Muscle of arm (tissue), 14 donors: ENCODE measurements at places on chromosomes 4 and X. TPM values are rescaled to one million over a fixed set of nuclear protein-coding genes. Genes with fewer than 3 reads are reported as not detected.
A peak's percentile ranks its signal among the peaks of the same experiment; 100 is the strongest.

AMMECR1 gene
- polyA plus RNA-seq: 9.0 TPM

DNA sequence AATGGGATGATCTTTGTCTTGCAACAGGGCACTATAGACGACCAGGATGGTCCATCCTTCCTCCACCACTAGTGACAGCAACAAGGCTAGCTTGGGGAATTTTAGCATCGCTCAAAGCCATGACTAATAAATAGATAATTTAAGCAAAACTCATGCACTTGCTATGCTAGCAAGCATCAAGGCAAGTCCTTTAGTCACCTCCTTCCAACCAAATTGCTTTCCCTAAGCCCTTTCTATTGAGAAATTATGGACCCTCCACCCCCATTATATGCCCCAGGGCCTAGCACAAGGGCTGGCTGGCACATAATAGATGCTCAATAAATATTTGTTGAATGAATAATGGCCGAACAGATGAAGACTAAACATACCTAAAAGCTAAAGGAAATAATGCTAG lies 28.6 kb downstream of the SLC16A2 start:
- no peak for DNase-seq

GRCh38 chr4:8105306-8106100 lies 53.1 kb downstream of the ABLIM2 start:
- DNase-seq: no peak

CITED1 gene
- 16.0 TPM for polyA plus RNA-seq

MID1IP1 gene
- 9.4 TPM for polyA plus RNA-seq

- DNase-seq: no peak
Measured at GRCh38 chrX:23493941-23494374, 159.3 kb downstream of the PTCHD1 start.

DNA sequence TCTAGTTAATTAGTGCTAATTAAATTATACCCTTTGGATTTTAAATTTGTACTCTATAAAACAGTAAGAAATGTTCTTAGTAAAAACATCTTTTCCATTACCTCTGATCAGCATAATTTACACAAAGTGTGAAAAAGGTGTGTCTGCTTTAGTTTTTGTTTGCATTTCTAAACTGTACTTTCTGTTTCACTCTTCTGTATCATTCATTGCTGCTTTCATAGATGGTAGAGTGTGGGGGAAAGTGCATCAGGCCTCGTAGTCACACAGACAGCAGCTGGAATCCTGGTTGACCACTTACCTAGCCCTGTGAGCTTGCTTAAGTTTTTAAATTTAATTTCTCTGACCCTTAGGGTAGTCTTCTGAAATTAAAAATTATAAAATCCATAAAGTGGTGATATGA lies 275.4 kb upstream of the PITX2 start:
- DNase-seq: no peak

MAPK10 gene
- 4.6 TPM for polyA plus RNA-seq

DNA sequence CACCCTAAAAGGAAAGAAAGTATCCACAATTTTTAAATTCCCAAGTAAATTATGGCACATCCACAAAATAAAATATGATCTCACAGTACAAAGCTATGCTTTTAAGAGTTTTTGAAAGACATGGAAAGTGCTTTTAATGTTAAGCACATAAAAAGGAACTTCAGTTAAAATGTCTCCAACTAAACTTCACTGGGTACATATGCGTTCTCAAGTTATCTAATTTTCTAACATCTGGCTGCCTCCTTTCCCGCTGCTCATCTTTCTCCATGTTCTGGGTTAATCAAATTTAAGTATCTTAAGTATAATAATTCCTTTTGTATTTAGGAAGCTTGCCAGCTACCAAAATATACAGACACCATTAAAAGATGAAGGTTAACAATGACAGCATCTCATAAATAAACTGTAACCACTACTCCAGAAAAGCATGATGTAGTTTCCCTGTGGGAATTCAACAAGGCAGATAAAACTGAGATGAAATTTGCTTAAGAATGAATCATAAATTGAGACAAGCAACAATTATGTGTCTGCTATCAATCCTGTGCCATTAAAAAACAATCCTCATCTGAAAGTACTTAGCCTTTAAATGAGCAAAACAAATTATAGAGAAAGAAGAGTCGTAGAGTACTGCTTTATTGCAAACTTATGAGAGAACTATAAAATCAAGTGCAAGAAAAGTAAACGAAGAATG lies 25.1 kb downstream of the PRSS12 start:
- DNase-seq: peak; percentile 51

- DNase-seq: no peak
Measured at GRCh38 chrX:119895843-119896326, at the start of gene AKAP14. Gene AKAP14, plus strand, starts transcription at chrX:119895893. Its CDS starts 7,331 bp downstream, at chrX:119903224.

HTN1 gene
- polyA plus RNA-seq: not detected

GLOD5 gene
- polyA plus RNA-seq: not detected

ARMCX2 gene
- polyA plus RNA-seq: 149 TPM

GRCh38 chr4:7831330-7831729 lies 108.3 kb downstream of the AFAP1 start:
- no peak for DNase-seq

CLNK gene
- polyA plus RNA-seq: not detected

DNA sequence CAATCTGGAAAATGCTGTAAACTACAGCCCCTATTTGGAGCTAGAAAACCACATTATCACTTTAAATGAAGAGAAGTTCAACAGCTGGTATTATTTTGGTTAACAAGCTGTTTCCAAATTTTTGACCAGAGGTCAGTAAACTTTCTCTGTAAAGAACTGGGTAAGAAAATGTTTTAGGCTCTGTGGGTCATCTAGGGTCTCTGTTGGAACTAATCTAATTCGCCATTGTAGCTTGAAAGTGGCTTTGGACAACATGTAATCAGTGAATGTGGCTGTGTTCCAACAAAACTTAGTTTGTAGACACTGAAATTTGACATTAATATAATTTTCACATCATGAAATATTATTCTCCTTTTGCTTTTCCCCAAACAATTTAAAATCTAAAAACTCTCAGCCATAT lies 25.8 kb upstream of the RNF150 start:
- DNase-seq: no peak

DNA sequence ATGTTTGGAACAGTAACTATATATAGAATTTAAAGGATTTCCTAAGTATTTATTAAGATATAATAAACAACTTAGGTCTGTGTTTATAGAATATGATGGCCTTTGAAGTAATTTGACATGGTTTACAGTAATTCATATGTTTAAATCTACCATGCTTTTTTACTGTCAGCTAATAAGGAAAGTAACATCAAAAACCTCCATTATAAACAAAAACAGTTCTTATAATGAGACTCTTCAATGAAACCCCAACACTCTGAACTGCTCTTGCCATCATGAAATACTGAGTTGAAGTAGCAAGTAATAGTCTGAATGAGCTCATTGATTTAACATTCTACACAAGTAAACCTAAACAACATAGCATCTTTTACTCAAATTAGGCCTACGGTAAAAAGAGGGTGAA lies 1236.5 kb downstream of the FSTL5 start:
- no peak for DNase-seq

GRCh38 chr4:100875296-100876068 lies 357.7 kb upstream of the EMCN start:
- no peak for DNase-seq

SPANXN3 gene
- polyA plus RNA-seq: not detected

CDKL2 gene
- 0.12 TPM for polyA plus RNA-seq

- DNase-seq: no peak
Measured at GRCh38 chr4:111802191-111802590, 343.1 kb upstream of the FAM241A start.

RHOXF2B gene
- 0.08 TPM for polyA plus RNA-seq

MSX1 gene
- polyA plus RNA-seq: 1.6 TPM

DNA sequence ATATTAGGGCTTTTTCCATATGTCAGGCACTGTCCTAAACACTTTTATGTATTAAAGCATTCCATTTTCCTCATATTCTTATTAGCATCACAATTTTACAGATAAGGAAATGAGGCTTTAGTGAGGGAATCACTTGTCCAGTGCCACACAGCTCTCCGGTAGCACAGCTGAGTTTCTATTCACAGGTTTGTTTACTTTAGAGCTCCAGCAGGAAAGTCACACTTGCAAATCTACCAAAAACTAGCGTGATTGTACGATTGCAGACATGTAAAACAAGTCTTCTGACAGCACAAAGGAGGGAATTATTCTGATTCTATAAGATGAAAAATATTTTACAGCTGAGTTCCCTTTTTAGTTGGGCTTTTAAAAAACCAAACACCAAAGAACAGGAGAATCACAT lies 472.1 kb downstream of the TMA16 start:
- no peak for DNase-seq

ODAPH gene
- polyA plus RNA-seq: 0.21 TPM

- DNase-seq: no peak
Measured at GRCh38 chr4:177960566-177960965, 518.3 kb upstream of the AGA start.

GRCh38 chrX:68018248-68019203 lies 414.8 kb downstream of the OPHN1 start:
- DNase-seq: no peak

DNA sequence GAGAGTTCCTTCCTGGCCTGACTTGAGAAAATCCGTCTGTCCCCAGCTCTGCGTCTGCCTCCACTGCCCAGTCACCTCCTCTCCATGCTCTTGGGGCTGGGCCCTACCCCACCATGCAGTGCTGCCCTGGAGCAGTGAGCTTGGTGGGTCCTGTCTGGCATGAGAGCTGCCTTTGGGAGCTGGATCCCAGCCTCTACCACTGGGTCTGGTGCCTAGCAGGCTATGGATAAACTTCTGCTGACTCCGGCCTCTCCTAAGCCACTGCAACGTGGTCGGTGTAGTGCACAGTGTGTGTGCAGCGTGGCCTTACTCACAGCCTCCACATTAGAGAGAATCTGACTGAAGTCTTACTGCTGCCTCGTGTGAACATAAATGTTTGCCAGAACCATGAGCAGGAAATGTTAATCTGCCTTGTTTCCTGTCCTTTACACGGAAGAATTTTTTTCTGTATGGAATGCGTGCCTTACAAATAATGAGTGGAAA lies 47.6 kb downstream of the HTT start:
- no peak for DNase-seq

DNA sequence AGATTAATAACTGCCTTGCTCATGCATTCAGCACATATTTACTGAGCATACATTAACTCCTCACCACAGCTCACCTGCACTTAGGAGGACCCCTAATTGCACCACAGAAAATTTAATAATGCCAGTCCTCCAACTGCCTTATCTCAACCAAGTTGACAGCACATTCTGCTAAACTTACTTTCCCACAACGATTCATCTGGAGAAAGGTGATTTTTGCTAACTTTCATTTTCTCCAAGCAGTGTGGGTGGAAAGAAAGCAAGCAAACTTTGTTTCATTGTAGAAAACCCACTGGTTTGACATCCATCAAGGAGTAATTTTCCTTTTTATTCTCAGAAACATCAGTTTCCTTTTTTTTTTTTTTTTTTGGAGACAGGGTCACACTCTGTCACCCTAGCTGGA lies 49.1 kb downstream of the RASGEF1B start:
- no peak for DNase-seq

DNA sequence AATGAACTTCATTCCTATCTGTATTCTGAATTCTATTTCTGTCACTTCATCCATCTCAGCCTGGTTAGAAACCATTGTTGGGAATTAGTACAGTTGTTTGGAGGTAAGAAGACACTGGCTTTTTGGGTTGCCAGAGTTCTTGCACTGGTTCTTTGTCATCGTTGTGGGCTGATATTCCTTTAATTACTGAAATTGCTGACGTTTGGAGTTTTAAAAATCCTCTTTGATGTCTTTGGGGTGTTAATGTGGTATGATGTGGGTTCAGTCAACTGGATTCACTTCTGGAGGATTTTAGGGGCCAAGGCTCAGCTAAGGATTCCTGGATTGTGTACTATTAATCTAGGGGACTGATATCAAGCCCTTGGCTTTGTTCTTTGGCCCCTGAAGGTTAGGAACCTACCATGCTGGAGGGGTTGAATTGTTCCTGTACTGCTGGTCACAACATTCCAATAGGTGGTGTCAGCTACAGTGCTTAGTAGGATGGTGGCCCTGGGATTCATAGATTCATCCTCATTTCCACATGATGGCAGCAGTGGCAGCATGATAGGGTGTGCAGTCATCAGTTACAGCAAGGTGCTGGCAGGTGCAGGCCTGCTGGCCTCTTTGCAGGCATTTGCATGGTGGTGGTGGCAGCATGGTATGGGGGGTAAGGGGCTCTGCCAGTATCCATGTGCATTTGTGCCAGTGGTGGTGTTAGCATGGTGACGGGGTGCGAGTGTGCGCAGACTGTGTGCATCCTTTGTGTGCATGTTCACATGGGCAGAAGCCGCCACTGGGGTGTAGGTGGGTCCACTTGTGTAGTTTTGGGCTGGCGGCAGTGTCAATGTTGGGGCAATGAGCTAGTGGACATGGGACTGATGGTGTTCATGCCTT lies 301.3 kb downstream of the TEX13C start:
- no peak for DNase-seq

XPNPEP2 gene
- polyA plus RNA-seq: 3.1 TPM

- DNase-seq: no peak
Measured at GRCh38 chrX:20224814-20225487, 41.8 kb downstream of the RPS6KA3 start.

RAB40AL gene
- not detected for polyA plus RNA-seq

INTU gene
- 6.7 TPM for polyA plus RNA-seq

GRCh38 chrX:10574663-10575062 lies 45.7 kb downstream of the MID1 start:
- DNase-seq: no peak

MAML3 gene
- 4.4 TPM for polyA plus RNA-seq

SCML1 gene
- 16.5 TPM for polyA plus RNA-seq

GAGE12C gene
- not detected for polyA plus RNA-seq

ALAS2 gene
- polyA plus RNA-seq: not detected

DNA sequence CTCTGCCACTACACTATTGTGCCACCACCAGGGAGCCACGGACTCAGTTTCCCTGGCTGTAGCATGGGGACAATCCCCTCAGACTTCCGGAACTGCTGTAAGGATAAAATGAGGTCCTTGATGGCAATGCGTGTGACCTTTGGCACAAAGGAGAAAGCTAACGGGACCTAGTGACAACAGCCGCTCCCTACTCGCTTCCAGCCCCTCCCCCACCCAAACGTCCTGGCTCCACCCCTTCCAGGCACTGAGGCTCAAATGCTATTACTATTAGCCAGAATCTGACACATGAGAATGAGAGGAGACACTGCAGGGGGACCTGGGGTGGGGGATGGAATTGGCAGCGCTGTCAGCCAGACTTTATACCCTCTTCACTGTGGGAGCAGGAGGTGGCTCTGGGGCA lies 5.4 kb upstream of the DUSP9 start:
- no peak for DNase-seq

- DNase-seq: no peak
Measured at GRCh38 chr4:145781351-145781750, 101.4 kb downstream of the C4orf51 start.

GRCh38 chrX:107687445-107687844 lies 59.1 kb downstream of the PRPS1 start:
- DNase-seq: no peak

DNA sequence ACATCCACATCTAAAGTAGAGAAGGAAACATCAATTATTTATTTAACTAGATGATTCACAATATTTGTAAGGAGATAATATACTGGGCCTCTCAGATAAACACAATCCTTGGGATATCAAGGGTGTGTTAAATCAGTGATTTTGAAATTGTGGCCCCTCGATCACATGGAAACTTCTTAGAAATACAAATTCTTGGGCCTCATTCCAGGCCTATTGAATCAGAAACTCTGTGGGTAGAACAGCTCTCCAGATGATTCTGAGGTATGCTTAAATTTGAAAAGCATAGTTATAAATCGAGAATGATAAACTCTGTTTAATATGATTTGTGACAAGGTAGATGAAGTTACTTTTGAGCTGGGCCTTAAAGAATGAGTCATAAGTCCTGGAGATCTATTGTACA lies 64.3 kb upstream of the GPR174 start:
- no peak for DNase-seq
